T1000 (cell line): ENCODE measurements at places on chromosomes 12 and 14.
A peak's percentile ranks its signal among the peaks of the same experiment; 100 is the strongest.

DNA sequence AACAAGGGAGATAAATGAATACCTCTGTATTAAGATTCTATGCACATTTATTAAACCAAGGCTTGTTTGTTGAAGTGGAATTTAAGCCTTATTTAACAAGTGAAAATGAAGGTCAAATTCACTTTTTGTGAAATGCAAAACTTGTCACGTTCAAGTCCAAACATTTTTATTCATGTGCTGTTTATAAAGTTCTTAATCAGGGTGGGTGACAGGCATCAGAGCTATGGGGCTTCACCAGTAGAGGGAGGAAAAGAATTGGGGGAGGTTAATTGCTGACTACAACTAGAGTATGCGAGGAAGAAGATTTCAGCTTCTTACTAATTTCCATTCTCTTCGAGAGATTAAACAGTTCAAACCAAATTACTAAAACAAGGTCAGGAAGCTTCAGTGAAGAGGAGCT, 9.7 kb downstream of the MOK start:
- no peak for DNase-seq

DNA sequence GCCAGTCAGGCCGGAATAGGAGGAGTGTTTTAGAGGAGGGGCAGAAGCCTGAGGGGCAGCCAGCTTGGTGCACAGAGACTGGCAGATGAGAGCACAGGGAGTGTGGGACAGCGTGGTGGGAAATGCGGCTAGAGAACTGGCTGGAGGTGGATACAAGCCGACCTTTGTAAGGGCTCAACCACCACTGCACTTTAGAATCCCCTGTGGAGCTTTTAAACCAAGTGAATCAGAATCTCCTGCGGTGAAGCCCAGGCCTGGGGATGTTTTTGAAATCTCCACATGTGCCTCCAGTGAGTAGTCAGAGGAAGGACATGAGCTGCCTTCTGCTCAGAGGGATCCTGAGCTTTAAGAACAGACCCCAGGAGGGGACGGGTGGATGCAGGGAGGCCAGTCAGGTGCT, 10.9 kb upstream of the PCED1B start:
- DNase-seq: peak; percentile 87

GRCh38 chr12:94660436-94660835, 10.1 kb upstream of the TMCC3 start:
- no peak for DNase-seq

- DNase-seq: no peak
These were observed 11.5 kb upstream of the CCDC175 start for GRCh38 chr14:59588101-59588500.

DNA sequence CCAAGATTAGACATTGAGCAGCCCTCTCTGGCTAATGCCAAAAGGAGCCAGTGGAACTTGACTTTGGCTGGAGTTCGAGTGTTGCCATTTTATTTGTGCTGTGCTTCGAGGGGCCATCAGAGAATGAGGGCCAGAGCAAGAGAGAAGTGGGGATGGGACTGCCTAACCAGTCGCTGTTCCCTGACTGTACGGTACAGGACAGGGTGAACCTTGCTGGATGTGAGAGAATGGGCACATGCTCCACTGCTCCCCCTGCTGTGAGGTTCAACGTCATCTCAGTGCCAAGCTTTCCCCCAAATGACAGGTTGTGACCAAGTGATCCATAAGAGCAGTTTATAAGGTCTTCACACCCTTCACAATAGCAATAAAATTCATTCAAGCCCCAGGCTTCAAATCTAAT, 55.1 kb upstream of the BCL11B start:
- no peak for DNase-seq
